ENCODE measurements at places on chromosomes 12 and 14.

DNA sequence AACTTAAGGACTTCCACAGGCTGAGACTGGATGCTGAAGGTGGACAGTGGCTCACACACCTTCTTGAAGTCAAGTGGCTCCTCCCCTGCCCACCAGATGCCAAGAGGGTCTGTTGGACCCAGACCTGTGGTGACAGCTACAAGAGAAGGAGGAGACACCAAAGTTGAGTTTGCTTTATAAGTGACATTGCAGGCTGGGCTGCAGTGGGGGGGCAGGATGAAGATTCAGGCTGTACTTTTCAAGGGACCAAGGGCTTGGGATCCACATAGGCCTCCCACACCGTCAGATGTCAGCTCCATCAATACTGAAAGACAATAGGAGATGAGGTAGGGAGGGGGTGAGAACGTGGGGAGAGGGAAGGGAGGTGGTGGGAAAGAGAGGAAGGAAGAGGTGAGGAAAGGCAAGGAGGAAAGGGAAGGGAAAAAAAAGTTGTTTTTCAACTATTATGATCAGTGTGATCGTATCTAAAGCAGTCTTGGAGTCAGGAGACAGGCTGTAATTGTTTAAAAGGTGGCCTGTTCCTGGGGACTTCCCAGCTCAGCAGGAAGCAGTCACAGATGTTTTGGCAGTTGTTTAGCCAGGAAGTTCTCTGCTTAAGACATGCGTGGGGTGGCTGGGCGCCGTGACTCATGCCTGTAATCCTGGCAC is 84.1 kb upstream of the RESF1 start:
- peak; percentile 18 for DNase-seq

DNA sequence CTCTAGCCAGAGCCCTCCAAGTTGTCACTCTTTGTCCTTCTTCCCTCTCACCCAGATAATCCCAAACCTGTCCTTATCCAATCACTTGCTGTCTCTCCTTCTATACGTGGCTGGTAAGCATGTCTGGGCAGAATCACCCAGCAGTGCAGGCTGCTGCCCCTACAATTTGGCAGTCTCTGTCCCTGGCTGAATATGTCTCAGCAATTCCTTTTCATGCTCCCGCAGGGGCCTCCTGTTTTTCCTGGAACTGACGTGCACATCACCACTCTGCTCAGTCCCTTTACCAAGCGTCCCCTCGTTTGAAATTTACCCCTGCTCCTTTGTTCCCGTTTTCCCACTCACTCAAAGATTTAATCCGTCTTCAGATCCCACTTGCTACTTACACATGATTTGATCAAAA is 80.0 kb downstream of the ST8SIA1 start:
- DNase-seq = no peak

DNA sequence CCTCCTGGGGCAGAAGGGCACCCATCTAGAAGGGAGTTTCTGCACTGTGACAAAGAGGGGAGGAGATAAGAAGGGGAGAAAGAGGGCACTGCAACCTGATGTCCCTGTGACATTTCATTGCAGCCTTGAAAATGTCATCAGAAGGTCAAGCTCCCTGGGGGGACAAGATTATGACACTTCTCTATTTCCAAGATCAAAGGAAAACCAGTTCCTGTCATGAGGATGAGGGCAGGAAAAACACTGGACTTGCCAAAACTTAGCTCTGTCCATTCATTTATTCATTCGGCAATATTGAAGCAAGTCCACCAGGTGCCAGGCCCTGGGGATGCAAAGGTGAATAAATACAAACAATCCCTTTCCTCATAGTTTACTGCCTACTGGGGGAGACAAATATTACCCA is 138.4 kb upstream of the CDKN3 start:
- DNase-seq = no peak

GRCh38 chr14:95664066-95664465 is 22.2 kb upstream of the TCL1B start:
- no peak for DNase-seq

DNA sequence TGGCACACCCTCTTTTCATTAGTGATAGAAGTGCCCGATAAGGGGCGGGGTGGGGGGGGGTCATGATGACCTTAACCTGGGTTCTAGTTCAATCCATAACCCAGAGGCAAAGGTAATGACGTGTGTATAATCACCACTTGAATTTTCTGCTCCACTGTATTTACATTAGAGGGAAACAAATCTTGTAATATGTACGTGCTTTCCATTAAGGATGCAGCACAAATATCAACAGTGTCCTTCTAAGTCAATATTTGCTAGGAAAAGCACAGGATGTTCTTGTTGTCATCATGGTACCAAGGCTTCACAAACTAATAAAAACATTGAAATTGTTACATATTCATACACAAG is 121.2 kb upstream of the SLC38A2 start:
- peak; percentile 38 for DNase-seq

DNA sequence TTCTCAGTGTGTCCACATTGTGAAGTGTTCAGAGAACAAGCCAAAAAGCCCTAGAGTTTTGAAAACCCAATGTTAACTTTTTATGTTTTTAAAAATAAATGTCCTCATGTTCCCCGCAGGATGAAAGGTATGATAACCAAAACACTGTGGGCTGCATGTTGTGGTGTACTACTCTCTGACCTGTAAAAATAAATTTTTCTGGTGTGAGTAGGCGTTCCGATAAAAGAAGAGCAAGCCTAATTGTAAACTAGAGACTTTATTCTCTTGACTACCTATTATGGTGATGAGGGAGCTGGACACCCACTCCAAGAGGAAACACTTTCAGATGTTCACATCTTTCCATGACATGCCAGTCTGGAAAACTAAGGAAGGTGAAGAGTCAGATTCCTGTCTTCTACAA is 18.2 kb downstream of the PTGER2 start:
- DNase-seq = no peak

- no peak for DNase-seq
These were observed 71.3 kb upstream of the HECTD1 start for GRCh38 chr14:31278883-31279282.

- no peak for DNase-seq
These were observed 25.5 kb downstream of the CFAP251 start for GRCh38 chr12:121943926-121944325.

- DNase-seq = no peak
These were observed 7.9 kb downstream of the PPP4R3A start for GRCh38 chr14:91501951-91502930.

GRCh38 chr14:90405755-90406154 is 8.9 kb downstream of the CALM1 start:
- no peak for DNase-seq

DNA sequence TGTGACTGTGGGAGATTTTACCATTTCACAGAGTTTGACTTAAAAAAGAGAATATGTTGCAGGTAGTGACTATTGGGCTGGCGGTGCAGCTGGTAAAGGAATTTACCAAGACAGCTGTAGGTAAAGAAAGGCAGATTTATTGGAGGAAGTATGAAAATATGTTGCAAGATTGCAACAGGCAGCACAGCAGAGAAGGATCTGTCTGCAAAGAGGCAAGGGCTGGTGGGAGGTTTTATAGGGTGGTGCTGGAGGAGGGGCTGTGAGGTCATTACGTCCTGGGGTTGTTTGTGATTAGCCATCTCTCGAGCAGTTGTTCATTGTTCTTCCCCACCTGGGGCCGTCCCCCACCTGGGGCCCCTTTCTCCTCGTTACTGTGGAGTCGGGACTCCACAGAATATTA is 62.1 kb downstream of the ACACB start:
- DNase-seq = no peak

DNA sequence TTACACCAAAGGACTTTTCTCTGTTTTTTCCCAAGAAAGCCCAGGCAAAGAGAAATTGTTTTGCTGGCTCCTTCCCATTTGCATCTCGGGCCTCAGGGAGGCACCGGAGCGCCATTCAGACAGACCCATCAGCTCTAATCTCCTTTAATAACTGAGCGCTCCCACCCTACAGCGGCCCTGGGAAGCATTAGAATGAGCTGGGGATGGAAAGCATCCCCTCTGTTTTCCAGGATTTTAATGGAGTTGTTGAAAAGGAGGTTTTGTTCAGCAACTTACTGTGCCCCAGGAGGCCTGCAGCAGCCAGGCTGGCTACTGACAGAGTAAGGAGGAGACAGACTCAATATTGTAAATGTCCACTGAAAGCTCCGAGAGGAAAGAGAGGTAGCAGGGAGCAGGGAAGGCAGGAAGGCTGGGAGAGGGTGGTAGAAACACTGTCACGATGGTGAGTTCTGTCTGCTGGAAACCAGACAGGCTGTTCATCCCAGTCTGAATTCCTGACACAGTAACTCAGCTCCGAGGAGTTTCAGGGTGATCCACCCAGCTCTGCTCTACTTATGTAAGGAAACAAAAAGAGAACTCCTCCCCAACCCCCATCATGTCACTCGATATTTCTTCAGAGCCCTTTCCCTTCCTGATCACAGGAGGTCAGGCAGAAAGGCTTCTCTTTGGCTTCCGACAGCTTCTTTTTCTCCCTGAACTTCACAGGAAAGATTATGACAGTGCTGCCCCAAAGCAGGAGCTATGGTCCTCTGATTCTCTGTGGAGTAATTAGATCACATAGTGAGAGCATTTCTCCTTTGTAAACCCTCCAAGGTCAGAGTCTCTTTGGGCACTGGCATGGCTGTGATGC is 62.5 kb upstream of the TMEM132D start:
- no peak for DNase-seq

- no peak for DNase-seq
These were observed 956 bp upstream of the PTHLH start for GRCh38 chr12:27973487-27973890.

GRCh38 chr12:20150835-20151422 is 217.4 kb upstream of the PDE3A start:
- no peak for DNase-seq

GRCh38 chr12:109753054-109753401 is 39.4 kb downstream of the FAM222A start:
- DNase-seq = no peak

GRCh38 chr14:101288436-101289229 is 272.7 kb upstream of the DIO3 start:
- DNase-seq = no peak

DNA sequence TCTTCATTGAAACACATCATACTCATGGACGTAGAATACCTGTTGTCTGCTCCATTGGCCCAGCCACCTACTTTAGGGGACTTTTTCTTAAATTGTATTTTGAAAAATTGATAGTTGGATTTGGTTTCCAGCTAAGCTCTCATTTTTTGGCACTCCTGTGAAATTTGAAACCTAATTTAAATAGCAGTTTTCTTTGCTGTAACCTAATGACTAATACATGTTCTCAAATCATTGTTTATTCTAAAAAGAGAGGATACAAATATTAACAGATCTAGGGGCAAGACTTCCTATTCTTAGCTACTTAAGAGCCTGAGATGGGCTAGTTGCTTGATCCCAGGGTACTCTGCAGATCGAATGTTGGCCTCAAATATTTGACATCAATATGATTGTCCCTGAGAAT is 78.9 kb downstream of the PLEKHA5 start:
- no peak for DNase-seq

GRCh38 chr12:108693186-108693730 is 38.1 kb downstream of the CORO1C start:
- DNase-seq = no peak

GRCh38 chr12:109331301-109331952 is 16.3 kb upstream of the MYO1H start:
- DNase-seq = no peak

DNA sequence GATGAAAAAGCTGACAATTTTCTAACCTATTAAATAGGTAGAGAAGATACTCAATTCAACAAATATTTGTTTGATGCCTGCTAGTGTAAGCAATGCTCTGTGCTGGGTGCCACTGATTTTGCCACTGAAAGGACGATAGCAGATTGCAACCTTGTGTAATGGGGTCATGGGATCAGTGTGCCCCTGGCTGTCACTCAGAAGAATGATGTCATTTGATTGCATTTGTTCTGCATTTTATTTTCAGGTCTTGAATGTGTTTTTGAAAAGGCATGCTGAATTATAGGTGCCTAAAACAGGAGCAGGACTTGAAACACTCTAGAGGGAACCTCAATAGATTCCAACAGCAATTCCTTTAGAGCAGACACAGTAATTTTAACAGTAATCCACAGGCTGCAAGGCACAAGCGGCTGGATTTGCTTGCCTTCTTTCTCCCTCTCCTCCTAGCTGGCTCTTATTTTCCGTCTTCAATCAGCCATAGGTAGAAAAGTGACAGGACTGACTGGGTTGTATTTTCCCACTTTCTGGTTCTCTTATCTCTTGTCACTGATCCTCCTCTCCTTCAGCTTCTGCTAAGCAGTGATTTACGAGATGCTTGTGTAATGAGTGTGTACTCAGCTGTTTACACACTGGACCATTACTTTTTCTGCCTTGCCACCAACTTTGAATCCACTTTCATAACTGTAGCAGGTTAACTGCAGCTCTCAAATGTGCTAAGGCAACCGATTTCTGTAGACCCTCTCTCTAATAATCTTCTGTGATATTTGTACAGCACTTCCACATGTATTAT is 4.1 kb downstream of the PLXNC1 start:
- no peak for DNase-seq

- no peak for DNase-seq
These were observed 70.6 kb upstream of the DYNC1H1 start for GRCh38 chr14:101893759-101894158.
